ENCODE measurements at places on chromosomes 3 and 15.

GRCh38 chr15:69133862-69134519 lies 26.4 kb upstream of the GLCE start:
- DNase-seq, result no peak

DNA sequence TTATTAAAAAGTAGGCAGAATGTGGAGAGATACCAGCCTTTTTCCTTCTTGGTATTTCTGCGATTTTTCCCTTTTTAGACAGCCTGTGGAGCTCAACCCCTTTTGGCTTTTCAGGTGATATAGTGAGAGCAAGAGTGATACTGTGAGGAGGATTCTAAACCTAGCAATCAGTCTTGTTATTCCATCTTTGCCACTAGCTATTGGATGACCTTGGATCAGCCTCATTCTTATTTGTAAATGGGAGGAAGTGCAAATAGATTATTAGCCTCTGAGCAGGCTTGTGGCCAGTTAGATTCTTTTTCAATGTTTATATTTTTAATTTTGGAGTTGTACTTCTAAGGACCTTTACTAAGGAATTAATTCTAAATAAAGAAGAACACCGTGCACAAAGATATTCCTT lies 34.0 kb downstream of the IQGAP1 start:
- no peak for DNase-seq

DNA sequence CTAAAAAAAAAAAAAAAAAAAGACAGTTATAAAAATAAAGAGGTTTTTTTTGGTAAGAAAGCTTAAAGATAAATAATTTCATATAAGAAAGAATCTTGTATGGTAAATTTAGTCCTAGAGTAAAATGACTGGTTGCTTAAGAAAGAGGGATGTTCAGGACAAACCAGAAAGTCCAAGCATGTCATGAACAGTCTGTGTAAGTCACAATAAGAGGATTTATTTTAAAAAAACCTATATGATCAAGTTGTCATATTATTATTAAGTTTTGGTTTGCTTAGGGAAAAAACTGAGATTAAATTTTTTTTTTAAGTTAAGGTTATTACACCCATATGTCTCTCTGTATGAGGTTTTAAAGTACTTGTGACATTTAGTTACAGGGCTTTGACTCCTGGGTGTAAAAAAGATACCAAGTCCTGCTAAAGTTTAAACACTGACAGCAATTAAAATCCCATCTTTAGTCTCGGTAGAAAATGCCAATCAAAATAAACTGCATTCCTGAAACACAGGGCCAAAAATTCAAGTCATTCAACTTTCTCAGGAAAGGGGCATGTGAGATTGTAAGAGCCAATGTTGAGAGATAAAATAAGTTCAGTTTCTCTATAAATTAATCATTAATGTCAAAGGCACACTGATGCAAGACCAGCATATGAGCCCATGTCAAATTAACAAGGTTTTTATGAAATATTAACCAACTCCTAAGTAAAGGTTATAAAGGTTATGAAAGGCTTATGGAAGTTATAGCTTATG lies 8.5 kb upstream of the BDH1 start:
- no peak for DNase-seq

DNA sequence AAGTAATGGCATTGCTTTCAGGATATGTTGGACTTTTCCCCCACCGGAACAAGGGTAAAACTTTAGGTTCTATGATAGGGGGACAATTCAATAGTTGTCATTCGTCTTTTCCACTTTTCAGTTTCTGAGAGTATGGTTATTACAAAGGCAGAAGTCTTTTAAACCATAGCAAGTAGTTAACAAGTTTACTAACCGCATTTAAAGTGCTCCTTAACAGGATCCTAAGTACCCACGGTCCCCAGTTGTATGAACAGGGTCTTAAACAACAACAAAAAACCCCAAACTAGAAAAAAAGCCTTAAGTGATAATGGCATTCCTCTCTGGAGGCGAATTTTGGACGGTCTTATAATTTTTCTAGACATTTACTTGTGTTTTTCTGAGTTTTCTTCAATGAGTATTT lies 831 bp downstream of the IFT57 start:
- no peak for DNase-seq
